DMS79 treated with DMSO at 0.1 percent for 48 hours (cell line): ENCODE measurements at places on chromosomes 3 and 15.
A peak's percentile ranks its signal among the peaks of the same experiment; 100 is the strongest.

DNA sequence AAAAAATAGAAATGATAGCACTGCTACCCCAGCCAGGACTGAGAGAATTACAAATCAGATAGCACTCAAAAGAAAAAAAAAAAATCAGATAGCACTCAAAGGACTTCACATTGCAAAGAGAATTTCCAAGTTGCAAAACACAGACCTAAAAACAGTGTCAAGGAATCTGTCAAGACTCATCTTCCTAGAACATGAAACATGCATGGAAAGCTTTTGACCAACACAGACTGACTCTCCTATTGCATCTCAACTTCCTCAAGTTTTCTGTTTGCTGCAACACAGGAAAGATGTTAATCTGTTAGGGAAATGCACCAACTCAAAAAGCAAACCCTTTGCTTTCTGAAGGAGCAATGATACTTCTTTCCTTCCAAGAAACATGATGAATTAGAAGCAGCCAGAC lies 42.3 kb downstream of the RAB27A start:
- DNase-seq: no peak

DNA sequence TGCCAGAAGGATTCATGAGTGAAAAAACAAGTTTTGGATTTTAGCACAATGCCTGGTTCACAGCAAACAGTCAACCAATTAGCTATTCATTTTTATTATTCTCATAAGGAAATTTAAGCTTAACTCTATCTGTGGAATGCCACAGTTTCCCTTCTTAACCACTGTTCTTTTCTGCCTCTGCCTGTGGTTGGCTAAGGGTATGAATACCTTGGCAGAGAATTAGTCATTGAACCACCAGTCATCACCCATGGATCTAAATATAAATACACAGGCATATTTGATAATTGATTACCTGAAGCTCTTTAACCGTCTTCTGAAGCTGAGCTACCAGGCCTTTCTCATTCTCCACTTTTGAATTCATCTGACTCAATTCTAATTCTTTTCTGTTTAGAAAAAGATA lies 79.9 kb downstream of the MYH15 start:
- DNase-seq: no peak

DNA sequence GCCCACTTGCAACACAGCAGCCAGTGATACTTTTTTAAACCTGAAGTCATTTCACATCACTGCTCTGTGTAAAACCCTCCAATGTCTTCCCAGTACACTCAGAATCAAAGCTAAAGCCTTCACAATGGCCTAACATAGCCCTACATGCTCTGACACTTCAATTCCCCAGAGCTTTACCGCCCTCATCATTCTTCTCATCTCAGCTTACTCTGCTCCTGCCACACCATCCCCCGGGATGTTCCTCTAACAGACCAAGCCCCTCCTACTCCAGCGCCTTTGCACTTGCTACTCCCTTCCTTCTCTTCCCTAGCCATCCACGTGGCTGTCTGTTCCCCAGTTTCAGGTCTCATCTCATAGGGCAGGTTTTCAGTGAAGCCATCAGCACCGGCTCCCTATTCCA lies 194.0 kb downstream of the SSR3 start:
- no peak for DNase-seq

GRCh38 chr3:98731720-98732285 lies 31.3 kb upstream of the ST3GAL6 start:
- no peak for DNase-seq

DNA sequence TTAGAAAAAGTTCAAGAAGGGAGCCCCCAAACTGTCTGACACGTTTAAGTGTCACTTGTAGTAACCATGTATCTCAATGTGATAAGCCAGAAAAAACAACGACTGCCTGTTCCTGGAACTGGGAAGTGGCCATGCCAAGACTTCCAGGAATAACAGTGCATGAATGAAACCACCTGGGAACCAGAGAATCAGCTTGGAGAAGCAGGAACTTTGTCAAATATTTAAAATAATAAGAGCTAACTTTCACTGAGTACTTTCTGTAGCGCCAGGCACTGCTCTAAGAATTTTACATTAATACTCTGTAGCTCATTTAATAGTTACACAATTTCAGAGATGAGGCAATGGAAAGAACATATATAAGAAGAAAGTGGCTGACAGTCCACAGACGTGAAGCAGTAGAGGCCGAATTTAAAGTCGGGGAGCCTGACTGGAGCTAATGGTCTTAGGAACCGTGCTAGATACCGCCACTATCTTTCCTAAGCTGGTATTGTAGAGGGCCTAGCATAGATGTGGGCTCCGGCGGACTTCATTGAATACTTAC lies 876 bp downstream of the PLSCR1 start:
- DNase-seq: peak; percentile 53

GRCh38 chr3:30737743-30738499 lies 131.5 kb downstream of the TGFBR2 start:
- DNase-seq: no peak

- no peak for DNase-seq
These were observed 66.3 kb upstream of the SLCO3A1 start for GRCh38 chr15:91787198-91787597.

DNA sequence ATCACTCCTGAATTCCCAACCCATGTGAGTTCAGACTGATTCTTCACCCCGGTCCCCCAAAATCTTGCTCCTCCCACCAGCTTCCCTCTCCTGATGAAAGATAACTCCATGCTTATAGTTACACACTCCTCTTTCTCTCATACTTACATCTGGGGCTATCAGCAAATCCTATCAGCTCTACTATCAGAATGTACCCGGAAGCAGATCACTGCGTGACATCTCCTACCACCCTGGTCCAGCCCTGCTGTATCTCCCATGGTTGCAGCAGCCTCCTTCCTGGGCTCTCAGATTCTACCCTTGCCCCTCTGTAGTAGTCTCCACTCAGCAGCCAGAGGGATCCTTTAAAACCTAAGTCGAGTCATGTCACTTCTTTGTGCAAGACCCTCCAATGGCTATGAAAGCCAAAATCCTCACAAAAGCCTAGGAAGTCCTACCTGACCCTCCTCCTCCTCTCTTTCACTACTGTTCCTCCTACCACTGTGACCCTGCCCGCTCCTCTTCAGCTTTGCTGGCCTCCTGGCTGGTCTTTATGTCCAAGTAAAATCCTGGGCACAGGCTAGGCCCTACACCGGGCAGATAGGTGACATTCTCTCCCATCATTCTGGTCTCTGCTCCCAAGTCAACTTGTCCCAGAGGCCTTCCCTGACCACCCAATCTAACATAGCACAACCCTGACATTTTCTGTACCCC lies 16.2 kb downstream of the XIRP1 start:
- DNase-seq: no peak

GRCh38 chr3:186515125-186515524 lies 29.1 kb downstream of the CRYGS start:
- DNase-seq: no peak

- DNase-seq: no peak
These were observed 174.5 kb upstream of the WNT5A start for GRCh38 chr3:55661571-55661970.

DNA sequence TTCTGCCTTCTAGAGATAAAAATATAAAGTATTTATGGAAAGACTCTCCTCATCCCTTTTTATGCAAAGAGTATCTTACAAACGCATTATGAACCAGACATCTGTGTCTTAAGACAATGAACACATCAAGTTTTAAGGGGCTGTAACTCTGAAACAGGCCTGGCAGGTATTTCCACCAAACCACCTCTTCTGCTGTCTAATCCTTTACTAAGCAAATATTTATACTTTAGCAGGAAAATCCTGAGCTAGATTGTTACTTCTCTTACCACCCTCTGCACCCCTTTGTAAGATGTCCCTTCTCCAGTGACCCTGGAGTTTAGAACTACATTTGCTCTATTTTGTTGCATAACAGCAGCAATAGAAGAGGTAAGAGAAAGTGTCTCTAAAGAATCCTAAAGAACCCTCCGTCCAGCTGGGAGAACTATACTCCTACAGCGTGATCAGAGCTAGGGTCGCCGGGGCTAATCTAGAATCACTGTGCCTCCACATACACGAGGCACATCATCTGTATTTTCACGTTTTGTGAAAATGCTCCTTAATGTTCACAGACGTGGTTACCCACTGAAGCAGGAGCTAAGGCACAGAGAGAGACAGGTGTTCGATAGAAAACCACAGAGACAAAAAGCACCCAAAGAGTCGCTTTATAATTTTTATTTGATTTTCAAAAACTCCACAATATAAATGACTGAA lies 129.6 kb downstream of the FOXP1 start:
- no peak for DNase-seq

DNA sequence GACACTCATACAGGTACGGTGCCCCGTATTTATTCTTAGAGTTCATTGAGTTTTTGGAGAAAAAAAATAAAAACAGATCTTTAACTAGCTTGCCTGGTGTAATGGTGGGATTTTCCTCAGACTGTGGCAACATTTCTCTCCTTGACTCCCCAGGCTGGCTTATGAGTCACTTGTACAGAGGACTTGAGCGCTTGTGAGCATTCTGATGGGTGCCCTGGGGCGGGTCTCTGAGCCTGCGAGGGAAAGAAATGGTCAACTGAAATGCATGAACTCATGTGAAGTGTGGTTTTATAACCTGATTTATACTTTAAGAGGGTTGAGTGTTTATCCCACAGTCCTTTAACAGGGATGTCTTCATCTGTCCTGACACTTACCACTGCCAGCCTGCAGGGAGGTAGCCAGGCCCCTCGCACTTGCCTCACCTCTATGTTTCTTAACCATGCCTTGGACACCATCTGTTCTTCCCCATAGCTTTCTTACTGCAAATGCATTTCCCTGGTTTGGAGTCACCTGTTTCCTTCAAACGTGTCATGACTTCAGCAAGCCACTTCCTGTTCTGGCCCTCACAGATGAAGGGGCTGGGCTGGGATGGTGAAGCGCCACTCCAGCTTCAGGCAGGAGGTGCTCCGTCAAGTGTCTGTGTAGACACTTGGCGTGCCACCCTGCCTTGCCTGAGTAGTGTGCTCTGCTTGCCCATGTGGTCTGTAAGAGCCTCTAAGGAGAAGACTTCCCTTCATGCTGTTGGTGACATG lies 118.7 kb downstream of the PDE8A start:
- DNase-seq: peak; percentile 78

GRCh38 chr3:74621581-74621980 lies 7.1 kb upstream of the CNTN3 start:
- no peak for DNase-seq

DNA sequence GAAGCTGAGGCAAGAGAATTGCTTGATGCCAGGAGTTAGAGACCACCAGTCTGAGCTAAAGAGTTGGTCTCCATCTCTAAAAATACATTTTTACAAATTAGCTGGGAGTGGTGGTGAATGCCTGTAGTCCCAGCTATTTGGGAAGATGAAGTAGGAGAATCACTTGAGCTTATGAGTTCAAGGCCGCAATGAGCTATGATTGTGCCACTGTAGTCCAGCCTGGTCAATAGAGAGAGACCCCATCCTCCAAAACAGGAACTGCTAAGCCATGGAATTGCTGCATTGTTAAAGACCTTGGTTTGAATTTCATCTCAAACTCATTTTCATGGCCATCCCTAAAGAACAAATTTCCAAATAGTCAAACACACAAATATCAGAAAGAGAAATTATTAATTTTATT lies 113.9 kb upstream of the AGTR1 start:
- DNase-seq: no peak

DNA sequence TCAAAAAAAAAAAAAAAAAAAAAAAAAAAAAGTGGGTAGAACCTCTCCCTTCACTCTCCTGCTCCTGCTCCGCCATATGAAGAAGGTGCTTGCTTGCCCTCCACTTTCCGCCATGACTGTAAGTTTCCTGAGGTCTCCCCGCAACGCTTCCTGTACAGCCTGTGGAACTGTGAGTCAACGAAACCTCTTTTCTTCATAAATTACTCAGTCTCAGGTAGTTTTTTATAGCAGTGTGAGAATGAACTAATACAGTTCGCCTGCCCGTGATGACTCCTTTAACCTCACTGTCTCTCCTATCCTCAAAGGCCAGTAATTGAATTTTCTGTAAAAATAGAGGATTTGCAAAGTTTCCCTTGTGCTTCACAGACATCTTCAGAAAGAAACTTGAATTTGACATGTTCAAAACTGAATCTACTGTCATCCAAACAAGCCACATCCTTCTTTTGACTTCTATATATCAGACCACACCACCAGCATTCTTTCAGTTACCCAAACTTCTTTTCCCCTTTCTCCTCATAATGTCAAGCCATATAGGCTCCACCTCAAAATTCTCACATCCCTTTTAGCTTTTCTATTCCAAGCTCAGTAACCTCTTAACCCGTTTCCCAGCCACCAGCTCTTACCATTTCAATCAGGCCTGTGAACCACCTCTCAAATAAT lies 44.3 kb downstream of the P2RY1 start:
- no peak for DNase-seq

DNA sequence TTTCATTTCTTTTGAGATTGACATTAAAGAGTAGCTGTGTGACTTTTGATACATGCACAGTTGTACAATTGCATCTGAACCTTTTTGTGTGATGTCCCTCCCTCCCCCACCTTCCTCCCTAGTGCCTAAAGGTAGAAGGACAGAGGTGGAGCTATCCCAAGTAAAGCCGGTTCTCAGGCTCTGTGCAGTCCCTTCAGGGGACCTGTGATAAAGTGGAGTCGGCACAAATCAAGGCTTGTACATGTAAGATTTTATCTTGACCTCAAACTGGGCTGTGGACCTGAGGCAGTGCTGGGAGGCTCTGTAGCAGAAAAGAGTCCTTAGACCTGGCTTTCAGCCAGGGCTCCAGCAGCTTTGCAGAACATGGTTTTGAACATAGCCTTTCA lies 55.5 kb upstream of the CMTM7 start:
- no peak for DNase-seq

GRCh38 chr15:72616491-72617210 lies 37.8 kb upstream of the GOLGA6B start:
- no peak for DNase-seq

DNA sequence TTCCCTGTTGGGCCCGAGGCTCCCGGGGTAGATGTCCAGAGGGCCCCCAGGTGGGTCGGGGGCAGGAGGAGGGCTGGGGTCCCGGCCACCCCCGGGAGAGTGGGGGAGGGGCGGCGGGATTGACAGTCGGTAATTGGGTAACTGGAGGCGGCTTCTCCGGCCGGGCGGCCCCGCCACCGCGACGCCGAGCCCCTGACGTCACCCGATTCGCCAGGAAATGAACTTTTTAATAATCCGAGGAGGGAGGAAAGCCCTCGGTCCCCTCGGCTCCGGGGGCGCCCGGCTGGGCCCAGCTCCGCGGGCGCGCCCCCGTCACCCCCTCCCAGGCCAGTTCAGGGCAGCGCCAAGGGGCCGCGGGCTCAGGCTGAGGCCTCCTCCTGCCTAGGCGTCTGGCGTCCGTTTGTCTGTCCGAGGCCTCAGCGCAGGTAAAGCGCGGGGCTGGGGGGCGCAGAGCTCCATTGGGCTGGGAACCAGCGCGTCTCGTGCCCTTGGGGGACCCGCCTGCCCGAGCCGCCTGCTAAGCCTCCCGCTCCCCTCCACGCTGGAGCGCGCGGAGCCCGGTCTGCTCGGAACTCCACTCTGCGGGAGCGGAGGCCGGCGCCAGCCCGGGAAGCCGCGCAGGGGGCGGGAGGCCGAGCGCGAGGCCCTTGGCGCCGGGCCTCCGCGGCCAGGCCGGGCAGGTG lies 3.9 kb downstream of the GATA2 start:
- peak; percentile 63 for DNase-seq

GRCh38 chr3:119937229-119937628 lies 155.3 kb downstream of the NR1I2 start:
- no peak for DNase-seq

- DNase-seq: no peak
These were observed 280.7 kb upstream of the ARHGEF26 start for GRCh38 chr3:153840487-153840886.
